ENCODE measurements at places on chromosomes 5 and 9.

DNA sequence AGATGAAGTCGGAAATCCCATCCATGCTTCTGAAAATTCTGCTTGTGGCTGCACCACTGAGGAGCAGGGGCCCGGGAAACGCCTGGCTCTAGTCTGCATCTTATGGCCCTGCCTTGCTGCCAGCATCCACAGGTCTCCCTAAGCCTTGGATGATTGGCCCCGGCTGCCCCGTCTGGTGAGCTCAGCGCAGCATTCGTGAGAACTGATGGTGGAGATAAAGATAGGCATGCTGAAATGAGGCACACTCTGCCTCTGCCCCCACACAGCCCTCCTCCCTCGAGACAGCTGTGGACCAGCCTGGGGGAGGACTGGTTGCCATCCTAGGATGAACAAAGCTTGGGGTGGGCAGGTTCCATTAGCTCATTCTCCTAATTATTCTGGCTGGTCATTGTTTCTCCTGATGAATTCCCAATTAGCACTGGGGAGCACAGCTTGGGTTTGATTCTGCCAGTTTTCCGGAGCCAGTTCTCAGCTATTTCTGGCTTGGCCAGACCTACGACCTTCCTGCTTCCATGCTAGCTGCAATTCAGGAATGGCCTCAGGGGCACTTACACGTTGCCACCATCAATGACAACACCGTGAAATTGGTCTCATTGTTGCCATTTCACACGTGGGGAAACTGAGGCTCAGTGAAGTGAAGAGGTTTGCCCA is 62.8 kb upstream of the CPEB4 start:
- DNase-seq = no peak

GRCh38 chr9:101571114-101571513 is 23.7 kb downstream of the PPP3R2 start:
- DNase-seq = no peak

GRCh38 chr9:97567182-97567893 is 65.8 kb downstream of the TSTD2 start:
- no peak for DNase-seq

DNA sequence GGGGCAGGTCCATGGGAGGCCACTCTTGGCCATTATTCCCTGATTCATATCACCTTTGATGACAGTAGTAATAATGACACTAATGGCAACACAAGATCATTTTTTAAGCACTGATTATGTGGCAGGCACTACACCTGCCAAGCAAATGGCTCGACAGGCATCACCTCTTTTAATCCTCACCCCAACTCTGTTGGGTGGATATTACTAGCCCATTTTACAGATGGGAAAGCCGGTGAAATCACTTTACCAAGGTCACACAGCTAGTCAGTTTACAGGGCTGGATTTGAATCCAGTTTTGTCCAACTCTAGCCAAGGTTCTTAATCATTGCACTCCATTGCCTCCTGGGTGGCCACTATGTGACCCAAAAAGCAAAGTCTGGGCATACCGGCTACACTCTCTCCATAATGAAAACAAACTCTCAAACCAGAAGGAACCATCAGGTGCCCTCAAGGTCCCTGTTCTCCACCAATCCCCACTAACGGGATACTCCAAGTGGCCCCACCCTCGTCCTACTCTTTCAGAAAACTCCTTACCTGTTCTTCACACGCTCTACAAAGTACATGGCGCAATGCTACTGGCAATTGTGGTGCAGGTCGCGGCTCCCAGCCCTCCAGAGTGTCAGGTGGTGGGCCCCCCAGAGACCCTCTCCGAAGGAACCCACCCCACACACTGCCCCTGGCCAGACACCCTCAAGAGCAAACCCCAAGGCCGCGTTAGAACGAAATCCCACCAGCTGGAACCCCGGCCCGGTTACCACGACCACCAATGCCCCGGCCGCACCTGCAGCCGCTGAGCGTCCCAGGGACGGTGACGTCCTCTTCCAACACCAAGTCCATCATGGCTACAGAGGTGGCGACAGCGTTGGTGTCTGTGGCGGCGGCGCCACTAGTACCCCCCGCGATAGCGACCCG is 572 bp downstream of the CDK5RAP2 start:
- DNase-seq = peak; percentile 13

GRCh38 chr9:2767800-2768677 is 50.7 kb downstream of the KCNV2 start:
- no peak for DNase-seq

- DNase-seq = no peak
Observed at GRCh38 chr5:81825237-81825636, 74.3 kb upstream of the SSBP2 start.

- peak; percentile 76 for DNase-seq
Observed at GRCh38 chr5:172293054-172293744, 9.6 kb upstream of the UBTD2 start.

GRCh38 chr5:109164001-109164400 is 245.8 kb downstream of the PJA2 start:
- DNase-seq = no peak

- DNase-seq = no peak
Observed at GRCh38 chr9:95727947-95728520, 147.5 kb upstream of the ERCC6L2 start.

- DNase-seq = no peak
Observed at GRCh38 chr5:73764996-73765395, 139.0 kb downstream of the ARHGEF28 start.

DNA sequence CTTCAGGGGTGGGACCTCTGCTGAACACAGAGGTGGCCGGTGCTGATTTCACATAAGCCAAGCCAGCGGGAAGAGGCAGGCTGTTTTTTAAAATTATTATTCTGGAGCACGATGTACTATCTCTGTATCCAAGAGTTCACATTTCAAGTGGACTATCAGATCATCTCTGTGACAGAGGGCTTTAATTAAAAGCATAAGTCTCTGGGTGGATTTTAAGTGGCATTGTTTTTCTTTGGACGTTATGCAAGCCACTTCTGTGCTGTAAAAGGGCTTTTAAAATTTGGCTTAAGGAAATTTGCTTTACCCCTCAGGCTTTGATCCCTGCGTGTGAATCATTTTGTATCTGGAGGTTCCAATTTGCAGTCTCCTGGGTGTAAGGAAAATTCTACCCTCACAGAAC is 124.7 kb downstream of the PALM2AKAP2 start:
- no peak for DNase-seq

DNA sequence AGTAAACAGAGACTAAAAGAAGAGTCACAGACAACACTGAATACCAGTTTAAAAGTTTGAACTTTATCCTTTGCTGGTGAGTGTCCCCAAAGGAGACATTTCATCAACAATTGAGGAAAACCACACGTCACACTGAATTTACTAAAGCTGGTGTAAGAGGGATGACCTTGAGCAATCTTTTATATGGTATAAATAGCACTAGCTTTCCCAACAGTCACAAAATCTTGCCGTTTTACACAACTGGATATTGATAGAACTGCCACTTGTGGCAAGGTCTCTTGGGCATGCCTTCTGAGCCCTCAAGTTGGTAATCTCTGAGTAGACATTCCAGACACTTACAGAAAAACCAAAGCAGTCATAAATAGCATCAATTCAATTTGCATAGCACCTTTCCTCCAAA is 311.5 kb upstream of the TARS1 start:
- no peak for DNase-seq

DNA sequence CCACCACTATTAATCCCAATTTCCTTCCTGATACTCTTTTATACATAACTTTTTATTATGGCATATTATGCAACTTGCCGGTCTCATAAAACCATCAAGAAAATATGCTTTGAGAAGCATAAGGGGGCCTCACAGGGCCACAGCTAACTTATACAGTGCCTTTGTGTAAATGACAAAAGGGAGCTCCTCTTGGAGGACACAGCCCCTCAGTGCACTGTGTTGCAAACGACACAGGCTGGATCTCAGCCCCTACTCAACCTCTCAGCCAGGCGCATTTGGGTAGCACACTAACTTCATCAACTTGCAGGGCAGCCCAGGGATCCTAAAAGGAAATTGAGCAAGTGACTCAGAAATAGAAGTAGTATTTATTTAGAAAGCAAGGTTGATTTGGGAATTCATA is 35.4 kb downstream of the RIGI start:
- DNase-seq = no peak

GRCh38 chr9:18928711-18929110 is 104.3 kb downstream of the SAXO1 start:
- DNase-seq = no peak

DNA sequence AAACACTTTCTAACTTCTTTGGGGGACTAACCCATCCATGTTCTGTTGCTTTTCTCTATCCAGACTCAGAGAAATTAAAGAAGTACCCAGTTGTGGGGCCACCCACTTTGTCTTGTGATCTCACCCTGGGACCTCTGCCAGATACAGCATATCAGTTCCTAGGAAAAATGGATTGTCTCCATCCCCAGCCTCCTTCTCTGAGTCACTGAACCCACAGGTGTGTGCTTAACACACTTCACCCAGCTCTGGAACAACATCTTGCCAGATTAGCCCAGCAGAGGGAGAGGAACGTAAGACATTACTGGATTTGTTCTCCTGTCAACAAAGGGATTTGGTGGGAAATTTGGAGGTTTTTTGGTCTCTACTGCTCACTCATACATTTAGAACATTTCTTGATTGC is 19.2 kb downstream of the FAM240B start:
- no peak for DNase-seq

GRCh38 chr9:112061152-112061740 is 113.9 kb downstream of the SUSD1 start:
- peak; percentile 64 for DNase-seq

GRCh38 chr5:101943784-101944183 is 352.3 kb downstream of the SLCO4C1 start:
- no peak for DNase-seq
